Activated gamma-delta T cell (primary cell): ENCODE measurements at places on chromosomes 3 and 15.

- no peak for DNase-seq
These were observed 30.4 kb downstream of the TFRC start for GRCh38 chr3:196051282-196052076.

GRCh38 chr3:43994657-43995546 lies 246.8 kb upstream of the TOPAZ1 start:
- DNase-seq, result no peak

DNA sequence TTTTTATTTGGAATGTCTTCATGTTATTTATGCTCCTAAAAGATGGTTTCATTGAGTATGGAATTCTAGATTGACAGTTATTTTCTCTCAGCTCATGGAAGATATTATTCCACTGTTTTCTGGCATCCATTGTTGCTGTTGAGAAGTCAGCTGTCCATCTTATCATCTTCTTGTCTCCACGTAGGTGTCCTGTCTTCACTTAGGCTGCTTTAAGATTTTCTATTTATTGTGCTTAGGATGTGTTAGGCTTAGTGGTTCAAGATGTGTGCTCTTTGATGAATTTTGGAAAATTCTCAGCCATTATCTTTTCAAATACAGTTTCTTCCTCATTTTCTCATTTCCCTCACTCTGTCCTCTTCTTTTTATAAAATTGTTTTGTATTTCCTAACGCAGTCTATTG lies 52.0 kb downstream of the SNRK start:
- DNase-seq, result no peak

DNA sequence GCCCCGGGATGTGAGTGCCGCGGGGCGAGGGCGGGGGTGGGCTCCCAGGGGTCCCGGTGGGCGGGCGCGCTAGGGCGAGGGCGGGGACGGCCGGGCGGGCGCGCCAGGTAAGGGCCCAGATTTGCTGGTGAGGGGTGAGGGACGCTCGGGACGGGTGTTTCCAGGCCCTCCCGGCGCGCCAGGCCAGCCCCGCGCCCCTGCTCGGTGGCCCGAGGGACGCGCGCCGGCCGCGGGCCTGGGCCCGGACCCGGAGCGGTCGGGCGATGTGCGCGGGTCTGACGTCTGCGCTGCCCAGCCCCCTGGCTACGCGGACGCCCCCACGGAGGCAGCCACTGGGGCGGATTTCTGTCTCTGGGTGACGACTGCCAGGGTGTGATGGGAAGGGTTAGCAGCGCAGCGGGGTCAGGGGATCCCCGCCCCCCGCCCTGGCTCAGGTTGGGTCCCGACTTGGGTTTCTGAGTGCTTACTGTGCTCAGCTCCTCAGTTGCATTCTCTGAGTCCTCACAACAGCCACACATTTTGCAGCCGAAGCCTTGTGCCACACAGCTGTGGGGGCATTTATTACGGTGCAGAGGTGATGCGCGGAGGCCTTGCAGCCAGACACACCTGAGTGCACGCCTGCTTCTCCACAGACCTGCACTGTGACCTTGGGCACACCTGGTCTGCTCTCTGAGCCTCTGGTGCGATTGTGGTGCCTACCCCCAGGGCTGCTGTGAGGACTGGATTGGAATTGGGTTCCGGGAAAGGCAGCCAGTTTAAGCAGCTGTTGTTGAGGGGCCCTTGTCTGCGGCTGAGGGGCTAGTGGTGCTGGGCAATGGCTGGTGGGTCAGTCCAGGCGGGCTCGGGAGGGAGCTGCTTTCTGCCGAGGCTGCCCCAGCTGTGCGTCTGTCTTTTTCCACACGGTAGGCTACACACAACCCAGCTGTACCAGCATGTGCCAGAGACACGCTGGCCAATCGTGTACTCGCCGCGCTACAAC lies 523 bp downstream of the HDAC11 start:
- peak; percentile 51 for DNase-seq

DNA sequence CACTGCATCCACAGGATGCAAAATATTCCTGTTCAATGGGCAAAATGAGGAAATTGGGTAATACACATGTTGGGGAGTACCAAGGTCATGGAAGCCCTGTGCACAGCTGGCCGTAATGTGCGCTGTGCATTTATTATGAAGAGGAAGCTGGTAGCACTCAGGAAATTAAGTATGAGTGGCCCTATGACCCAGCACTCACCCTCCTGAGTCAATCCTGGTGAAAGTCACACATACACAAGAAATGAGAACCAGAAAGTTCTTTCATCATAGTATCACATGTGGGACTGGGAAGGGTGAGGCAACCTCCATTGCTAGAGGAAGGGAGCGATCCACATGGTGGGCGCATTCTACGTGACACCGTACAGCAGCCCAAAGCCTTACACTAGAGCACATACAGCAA lies 11.4 kb upstream of the PRR20G start:
- no peak for DNase-seq

GRCh38 chr3:57825116-57825515 lies 69.0 kb downstream of the SLMAP start:
- DNase-seq, result no peak

- DNase-seq, result no peak
These were observed 93.2 kb upstream of the NEDD4 start for GRCh38 chr15:56086566-56086965.

GRCh38 chr15:63238796-63239195 lies 38.6 kb upstream of the APH1B start:
- no peak for DNase-seq

GRCh38 chr3:116139641-116140040 lies 305.6 kb downstream of the LSAMP start:
- no peak for DNase-seq

GRCh38 chr3:169509359-169509758 lies 154.2 kb downstream of the MECOM start:
- no peak for DNase-seq

DNA sequence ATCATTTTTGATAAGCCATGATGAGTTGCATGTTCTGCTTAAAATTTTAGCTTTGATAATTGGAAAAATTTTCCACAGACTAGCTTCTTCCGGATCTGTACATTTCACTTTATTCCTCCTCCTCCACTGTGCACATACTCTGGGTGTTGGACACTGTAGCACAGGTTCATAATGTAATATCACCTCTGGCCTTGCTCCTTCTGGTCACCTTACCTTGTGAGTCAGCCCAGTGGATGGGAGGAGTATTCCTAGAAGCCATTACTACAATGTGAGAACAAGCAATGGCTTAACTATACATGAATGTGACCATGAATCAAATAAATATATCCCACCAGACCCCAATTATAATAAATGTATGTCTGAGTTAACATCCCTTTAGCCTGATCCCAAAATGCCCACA lies 6.1 kb upstream of the CDCP1 start:
- no peak for DNase-seq

GRCh38 chr3:53836084-53836872 lies 9.9 kb downstream of the CHDH start:
- DNase-seq, result no peak

DNA sequence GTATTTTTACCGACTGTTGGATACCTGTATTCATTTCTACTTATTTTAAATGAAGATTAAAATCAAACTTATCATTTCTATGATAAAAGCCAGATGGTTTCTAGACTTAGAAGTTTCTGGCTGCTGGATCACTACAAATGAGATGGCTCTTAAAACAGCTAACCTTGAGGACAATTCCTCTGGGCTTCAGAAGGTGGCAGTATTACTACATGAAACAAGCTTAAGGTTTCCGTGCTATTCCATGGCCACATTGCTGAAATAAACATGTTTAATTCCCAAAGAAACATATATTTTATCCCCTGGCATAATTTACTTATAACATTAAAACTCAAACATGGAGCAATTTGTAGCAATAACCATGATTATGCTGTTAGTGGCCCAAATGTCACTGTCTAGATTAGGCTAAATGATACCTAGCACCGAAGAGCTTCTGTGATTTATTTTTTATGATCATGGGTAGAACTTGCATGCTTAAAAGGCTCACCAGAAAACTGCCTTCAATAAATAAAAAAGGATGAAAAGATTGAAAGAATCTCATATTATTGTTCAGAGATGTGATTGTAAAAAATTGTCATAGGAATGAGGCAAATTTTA lies 204.0 kb upstream of the NANOGP8 start:
- DNase-seq, result no peak

DNA sequence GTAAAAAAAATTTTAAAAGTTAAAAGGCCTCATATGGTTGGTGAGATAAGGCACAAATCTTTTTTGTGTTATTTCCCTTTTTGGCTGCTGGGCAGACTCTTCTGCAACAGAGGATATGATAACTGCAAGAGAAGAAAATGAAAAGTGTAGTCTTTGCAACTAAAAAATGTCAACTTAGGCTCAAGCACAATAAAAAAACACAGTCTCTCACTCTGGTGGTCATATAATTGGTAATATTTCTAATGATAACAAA lies 15.4 kb downstream of the COMMD2 start:
- DNase-seq, result no peak

GRCh38 chr3:73107676-73108187 lies 46.3 kb downstream of the EBLN2 start:
- DNase-seq, result no peak

DNA sequence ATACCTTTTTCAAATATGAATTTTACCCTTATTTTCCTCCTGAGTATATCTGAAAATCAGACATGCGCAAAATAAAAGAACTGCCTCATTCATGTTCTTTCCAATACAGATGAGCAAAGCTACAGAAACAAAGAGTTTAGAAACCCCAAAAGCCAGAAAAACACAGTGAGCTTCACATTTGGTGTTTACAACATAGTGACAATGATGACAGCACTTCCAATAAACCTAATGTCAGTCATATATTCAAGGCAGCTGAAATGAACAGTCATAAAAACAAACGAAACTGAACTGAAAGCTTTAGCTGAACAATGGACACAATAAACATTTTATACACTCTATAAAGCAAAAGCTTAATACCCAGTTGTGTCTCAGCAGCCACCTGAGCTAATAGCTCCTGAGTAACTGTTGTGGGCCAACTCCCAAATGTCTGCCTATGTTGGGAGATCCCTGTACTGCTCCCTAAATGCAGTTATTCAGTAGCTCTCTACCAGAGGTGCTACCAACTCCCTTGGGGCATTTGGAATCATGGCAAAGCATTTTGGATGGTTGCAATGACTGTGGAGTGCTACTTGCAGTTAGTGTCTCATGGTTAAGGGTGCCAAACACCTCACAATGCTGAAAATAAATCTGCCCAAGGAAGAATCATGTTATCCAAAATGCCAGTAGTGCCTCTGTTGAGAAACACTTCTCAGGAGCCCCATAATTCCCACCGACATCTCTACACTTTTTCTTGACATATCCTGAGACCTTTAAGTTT lies 131.5 kb downstream of the TGFBR2 start:
- DNase-seq, result no peak

GRCh38 chr15:67047149-67047661 lies 18.2 kb upstream of the SMAD3 start:
- no peak for DNase-seq

- DNase-seq, result no peak
These were observed 15.2 kb downstream of the EIF4E3 start for GRCh38 chr3:71709908-71710511.
